ENCODE measurements at places on chromosomes 2 and 18.
A peak's percentile ranks its signal among the peaks of the same experiment; 100 is the strongest.

- DNase-seq = no peak
Measured at GRCh38 chr18:11470941-11471340, 138.5 kb upstream of the SLC35G4 start.

GRCh38 chr18:77014538-77014937, 118.0 kb downstream of the MBP start:
- no peak for DNase-seq

- DNase-seq = peak; percentile 65
Measured at GRCh38 chr2:46854260-46854659, 61.3 kb downstream of the MCFD2 start.

DNA sequence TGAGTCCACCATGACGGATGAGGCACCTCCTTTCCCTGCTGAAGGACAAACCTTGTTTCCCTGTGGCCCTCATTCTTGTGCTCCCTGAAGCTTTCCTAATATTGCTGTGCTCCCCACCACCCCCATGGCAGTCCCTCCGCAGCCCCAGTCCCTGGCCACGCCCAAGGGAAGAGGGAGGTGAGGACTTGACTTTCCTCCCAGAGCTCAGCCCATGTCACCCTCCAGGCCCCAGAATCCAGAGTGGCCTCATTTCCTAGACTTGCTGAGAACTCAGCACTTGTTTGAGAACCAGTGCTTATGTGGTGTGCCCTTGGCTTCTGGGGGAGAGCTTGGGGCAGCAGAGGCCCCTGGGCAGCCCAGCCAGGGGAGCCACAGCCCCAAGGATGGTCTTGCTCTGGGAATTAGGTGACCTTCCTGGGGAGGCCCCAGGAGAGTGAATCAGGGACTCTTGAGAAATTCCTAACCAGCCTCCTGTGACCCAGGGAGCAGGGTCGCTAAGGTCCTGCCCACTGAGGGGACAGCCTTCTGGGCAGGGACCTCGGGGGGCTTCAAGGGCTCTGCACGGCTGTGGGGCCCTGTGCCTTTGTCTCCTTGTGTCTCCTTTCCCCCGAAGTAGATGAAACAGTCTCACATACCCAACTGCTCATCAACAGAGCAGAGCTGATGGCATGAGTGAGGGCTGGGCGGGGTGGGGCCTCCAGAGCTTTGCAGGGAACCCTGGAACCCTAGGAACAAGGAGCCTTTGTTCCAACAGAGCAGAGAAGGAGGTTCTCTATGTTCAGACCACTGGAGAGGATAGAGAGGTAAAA, 27.9 kb downstream of the PSD4 start:
- no peak for DNase-seq

DNA sequence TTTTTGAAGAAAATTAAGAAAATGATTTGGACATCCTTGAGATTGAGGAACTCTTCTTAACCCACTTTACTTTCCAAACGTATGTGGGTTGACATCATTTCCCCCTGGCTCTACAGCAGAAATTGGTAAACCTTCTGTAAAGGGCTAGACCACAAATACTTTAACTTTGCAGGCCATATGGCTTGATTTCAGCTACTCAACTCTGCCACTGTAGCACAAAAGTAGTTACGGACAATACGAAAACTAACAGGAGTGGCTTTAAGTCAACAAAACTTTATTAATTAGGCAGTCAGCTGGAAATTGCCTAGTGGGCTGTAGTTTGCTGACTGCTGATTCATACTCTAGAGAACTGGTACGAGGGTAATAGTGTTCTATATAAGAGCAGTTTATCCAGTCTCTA, 83.2 kb upstream of the DTNB start:
- DNase-seq = no peak

GRCh38 chr18:3910512-3910911, 460.5 kb downstream of the TGIF1 start:
- peak; percentile 59 for DNase-seq

DNA sequence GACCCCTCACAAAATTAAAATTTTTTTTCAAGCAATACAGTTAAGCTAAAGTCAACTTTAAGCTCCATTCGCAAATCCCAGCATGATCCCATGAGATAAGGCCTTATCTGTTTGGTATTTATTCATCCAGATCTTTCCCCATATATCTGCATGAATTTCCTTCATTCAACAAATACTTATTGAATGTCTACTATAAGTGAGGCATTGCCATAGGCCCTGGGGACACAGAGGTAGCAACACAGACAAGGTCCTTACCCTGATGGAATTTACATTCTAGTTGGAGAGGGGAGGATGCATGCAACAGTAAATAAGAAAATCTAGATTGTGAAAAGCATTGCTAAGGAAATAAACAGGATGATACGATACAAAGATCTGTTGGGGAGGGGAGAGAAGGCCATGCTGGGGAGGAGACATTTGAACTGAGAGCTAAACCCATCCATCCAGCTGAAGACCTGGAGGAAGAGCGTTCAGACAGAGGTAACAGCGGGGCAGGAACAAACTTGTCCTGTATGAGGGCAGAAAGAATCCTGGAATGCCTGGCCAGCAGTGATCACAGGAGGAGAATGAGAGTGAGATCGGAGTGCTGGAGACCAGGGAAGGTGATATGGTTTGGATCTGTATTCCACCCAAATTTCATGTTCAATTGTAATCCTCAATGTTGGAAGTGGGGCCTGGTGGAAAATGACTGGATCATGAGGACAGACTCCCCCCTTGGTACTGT, 71.6 kb downstream of the SDC1 start:
- DNase-seq = no peak

DNA sequence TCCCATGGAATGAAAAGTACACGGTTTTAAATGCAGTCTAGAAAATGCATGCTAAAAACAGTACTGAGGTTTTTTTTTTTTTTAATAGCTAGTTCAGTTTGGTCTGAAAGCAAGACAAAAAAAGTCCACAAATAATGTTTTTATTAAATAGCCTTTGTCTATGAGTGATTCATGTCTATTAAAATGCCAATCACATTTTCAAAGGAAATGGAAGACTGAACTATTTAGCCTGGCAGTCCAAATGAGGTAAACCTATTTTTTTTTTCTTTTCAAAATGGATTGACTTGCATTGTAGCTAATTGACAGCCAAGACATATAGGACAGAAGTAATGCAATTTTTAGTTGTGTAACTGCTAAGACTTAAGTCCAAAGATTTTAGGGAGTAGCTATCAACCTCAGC, 90.3 kb downstream of the LRP1B start:
- DNase-seq = no peak

GRCh38 chr2:190722835-190723234, 74.0 kb downstream of the NAB1 start:
- DNase-seq = no peak

DNA sequence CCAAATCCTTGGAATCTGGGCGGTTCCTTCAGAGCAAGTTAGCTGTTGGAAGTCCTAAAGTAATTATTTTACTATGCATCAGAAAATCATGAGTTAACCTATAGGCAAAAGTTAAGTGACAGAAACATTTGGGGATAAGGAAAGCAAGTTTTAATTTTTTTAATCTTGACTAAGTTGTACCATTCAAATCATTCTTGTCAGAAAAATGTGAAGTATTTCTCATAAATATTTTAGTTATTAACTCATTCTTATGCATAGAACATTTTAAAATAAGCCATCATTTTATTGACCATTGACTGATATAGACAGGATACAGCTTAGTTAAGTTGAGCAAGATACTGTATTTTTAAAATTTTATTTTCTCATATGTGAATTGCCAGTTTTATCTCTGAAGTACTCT, 98.2 kb upstream of the FOSL2 start:
- no peak for DNase-seq
